ENCODE measurements at places on chromosomes 11 and 22.
A peak's percentile ranks its signal among the peaks of the same experiment; 100 is the strongest.

GRCh38 chr11:66539870-66540213 is 6.0 kb downstream of the ZDHHC24 start:
- DNase-seq = no peak

- no peak for DNase-seq
Observed at GRCh38 chr11:116837231-116838091, at the start of gene APOA1. Gene APOA1, minus strand, starts transcription at chr11:116837622. Its CDS starts 235 bp downstream, at chr11:116837387.

GRCh38 chr22:50498322-50498890 is 9.1 kb downstream of the LMF2 start:
- DNase-seq = peak; percentile 72

DNA sequence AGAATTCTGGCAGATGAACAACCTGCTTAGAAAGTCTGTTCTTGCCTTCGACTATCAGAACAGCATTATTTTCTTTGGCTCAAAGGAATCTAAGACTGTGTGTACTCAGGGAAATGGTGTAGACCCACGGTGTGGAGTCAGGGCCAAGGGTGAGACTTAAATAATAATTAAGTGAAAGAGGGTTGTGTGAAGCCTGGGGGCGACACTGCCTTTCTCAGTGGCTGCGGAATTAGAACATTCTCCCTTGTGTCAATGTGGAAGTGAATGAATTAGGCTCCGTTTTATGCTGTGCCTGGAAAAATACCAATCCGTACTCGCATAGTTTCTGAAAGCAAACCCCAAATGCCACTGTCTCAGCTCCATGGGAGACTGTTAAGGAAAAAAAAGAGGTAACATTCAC is 50.7 kb downstream of the NAV2 start:
- DNase-seq = no peak

GRCh38 chr11:120998581-120998980 is 25.3 kb upstream of the TBCEL start:
- DNase-seq = no peak

DNA sequence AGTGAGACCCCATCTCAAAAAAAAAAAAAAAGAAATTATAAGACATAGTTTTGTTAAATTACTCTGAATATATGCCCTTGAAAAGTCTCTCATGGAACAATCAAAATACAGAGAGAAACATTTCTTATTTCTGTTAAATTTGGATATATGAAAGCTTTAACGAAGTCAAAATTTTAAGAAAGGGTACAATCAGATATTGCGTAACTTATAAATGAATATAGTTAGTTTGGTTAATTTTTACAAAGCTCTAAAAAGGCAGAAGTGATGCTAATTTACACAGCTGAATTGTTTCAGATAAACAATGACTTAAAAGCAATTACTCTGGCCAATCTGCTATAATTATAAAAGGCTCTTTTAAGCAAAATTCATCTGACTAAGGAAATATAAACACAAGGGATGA is 611.6 kb upstream of the CCDC179 start:
- DNase-seq = no peak

DNA sequence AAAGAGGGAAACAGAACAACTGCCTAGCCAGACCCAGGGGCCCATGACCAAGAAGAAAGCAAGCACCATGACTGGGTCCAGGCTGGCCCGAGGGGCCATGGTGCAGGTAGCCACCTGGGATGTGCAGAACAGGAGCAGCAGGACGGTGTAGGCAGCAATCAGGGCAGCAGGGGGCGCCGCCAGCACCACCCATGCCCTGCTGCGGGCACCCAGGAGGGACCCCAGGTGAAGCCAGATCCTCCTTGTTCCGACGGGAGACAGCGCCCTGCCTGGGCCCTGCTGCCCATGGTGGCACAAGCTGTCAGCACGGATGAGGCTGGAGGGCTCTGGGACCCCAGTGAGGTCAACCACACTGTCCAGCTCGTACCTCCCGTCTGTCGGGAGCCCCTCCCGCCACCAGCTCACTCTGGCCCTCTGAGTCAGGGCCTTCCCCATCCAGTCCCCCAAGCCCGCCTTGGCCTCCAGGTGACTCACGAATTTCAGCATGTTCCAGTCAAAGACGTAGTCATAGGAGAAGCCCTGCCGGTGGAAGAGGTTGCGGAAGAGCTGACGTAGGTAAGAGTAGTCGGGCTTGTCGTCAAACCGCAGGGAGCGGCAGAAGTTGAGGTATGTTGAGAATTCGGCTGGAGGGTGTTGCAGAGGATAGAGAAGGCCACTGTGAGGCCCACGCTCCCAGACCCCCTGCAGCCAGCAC is 18.8 kb downstream of the CSNK1E start:
- no peak for DNase-seq
